Stimulated activated CD4-positive, alpha-beta T cell treated with anti-CD3 and anti-CD28 coated beads, Interleukin-15, amount 100 ng/mL, for 24 hours (primary cell): ENCODE measurements at places on chromosomes 7 and 10.

GRCh38 chr10:116589926-116590325, 833 bp upstream of the PNLIPRP1 start:
- DNase-seq, result no peak

GRCh38 chr7:138105221-138105620, 29.0 kb downstream of the AKR1D1 start:
- DNase-seq, result no peak

DNA sequence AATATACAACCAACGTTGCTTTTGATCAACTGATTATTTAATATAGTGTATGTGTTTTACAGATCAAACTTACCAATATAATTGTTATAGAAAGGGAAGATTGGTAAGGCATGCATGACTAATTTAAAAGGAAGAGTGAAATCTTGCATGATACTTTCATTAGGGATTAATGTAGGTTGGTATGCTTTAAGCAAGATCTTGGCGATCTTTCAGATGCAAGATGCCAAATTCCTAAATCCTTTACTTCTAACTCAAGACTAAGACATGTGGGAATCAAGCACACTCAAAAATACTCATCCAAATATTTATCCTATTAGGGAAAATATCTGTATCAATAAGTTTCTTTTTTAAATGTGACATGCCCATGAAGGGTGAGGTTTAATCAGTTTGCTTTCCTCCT, 321.4 kb upstream of the MEOX2 start:
- no peak for DNase-seq

- DNase-seq, result no peak
Observed at GRCh38 chr10:52542906-52543305, 228.8 kb downstream of the DKK1 start.

GRCh38 chr10:9137368-9137767, 1082.9 kb downstream of the GATA3 start:
- peak; percentile 13 for DNase-seq

DNA sequence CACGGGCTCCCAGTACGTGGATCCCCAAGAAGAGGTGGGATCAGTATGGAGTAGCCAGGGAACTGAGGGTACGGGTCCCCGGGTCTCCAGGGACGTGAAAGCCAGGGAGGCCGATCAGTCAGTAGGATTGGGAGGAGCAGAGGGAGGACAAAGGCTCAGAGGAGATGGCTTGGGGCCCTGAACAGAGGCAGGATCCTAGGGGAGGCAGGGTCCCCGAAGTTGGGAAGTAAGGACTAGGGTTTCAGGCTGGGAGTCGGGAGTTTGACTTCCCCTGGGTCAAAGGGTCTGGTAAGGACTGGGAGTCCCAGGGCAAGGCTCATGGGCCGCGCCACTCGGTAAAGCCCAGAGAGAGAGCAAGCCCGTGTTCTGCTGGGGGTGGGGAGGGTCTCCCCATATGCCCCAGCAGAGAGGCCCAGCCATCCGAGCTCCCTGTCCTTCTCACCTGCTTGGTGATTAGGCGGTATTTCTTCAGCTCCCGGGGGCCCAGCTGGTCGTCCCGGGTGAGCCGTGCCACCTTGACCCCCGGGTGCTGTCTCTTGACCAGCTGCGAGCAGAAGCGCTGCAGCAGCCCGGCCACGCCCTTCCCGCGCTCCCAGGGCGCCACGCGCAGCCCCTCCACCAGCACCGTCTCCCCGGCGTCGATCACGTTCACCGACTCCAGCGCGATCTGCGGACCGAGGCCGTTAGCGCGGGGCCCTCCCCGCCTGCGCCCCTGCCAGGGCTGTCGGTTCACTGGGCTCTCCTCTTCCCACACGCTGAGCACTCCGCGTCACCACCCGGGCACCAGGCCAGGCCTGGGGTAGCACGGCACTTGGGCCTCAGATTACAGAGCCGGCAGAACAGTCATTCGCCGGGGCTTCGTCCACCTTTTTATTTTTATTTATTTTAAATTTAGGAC, 7.0 kb downstream of the NAT16 start:
- peak; percentile 51 for DNase-seq

- no peak for DNase-seq
Observed at GRCh38 chr10:96366508-96366907, 7.7 kb upstream of the OPALIN start.

DNA sequence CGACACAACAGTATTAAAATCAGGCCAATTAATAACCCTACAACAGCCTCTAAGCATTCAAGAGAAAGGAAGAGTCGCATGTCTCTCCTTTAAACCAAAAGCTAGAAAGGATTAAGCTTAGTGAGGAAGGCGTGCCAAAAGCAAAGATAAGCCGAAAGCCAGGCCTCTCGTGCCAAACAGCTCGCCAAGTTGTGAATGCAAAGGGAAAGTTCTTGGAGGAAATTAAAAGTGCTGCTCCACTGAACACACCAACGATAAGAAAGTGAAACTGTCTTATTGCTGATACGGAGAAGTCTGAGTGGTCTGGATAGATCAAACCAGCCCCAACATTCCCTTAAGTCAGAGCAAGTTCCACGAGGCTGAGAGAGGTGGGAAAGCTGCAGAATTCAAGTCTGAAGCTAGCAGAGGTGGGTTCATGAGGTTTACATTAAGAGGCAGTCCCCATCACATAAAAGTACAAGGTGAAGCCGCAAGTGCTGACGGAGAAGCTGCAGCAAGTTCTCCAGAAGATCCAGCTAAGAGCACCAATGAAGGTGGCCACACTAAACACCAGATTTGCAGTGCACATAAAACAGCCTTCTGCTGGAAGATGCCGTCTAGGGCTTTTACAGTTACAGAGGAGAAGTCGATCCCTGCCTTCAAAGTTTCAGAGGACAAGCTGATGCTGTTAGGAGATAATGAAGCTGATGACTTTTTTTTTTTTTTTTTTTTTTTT, 194.8 kb downstream of the MAD1L1 start:
- DNase-seq, result peak; percentile 15

DNA sequence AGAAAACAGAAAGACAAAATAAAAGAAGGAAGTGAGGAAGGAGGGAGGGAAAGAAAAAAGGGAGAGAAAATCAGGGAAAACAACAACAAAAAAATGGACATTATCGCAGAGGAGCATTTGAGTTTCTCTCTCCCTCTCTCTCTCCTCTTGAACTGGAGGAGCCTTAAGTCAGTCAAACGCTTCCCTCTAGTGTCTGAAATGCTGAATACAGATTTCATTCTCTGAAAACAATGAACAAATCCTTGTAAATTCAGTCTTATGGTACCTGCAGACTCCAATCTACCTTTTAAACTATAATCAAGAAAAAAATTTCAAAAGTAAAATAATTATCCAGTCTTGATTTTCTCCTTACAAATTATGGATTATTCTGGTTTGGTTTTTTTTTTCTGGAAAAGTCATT, 89.2 kb upstream of the PFKP start:
- DNase-seq, result no peak

GRCh38 chr7:120586571-120586970, 271.4 kb downstream of the TSPAN12 start:
- no peak for DNase-seq

DNA sequence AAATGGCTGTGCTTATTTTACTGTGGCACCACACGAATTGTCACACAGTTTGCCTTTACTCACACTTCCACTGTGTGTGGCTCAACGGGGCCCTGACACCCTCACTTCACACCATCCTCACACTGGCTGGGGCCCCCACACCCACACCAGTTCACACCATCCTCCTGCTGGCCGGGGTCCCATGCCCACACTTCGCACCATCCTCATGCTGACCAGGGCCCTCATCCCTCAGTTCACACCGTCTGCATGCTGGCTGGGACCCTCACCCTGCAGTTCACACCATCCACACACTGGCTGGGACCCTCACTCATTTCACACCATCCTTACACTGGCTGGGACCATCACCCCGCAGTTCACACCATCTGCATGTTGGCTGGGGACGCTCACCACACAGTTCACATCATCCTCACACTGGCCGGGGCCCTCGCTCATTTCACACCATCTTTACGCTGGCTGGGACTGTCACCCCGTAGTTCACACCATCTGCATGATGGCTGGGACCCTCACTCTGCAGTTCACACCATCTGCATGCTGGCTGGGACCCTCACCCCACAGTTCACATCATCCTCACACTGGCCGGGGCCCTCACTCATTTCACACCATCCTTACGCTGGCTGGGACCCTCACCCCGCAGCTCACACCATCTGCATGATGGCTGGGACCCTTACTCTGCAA, 36.0 kb downstream of the BRI3 start:
- DNase-seq, result no peak

DNA sequence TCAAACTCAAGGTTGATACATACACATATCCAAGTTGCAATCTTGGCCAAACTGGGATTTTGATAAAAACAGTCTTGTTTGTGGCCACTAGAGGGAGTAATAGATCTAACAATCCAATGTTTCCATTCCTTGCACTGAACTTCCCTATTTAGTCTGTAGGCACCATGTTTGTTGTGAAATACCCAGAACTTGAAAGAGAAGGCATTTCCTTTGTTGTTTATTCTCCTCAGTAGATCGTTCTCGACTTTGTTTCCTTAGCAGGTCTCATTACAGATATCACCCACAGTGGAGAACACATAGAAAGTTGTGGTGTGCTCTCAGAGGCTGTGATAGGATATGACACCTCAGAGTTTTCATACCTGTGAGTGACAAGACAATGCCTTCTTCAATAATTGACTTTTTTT, 70.3 kb upstream of the MXI1 start:
- no peak for DNase-seq

DNA sequence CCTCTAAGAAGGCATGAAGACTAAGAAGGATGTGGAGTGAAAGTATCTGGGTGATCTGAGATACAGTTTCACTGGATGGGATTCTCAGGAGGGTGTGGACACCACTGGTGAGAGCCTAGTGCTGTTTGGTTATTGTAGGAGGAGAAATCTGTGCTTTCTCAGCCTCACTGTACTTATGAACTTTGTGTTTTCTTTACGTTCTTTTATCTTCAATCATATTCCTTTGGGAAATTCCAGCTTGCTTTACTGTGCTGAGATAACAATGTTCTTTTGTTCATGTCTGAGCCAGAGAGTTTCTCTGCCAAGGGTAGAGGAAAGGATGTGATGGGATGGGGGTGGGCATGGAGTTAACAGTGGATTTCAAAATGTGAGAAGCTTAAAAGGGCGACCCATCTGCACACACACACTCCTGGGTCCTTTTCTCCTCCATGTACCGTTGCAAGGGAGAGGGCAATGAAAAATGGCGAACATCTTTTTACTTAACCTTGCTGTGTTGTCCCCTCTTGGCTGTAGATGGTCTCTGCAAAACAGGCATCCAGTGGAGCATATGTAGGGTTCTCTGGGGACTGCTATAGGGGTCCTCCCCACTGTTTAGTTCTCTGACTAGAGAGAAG, 25.0 kb upstream of the TAX1BP1 start:
- no peak for DNase-seq

DNA sequence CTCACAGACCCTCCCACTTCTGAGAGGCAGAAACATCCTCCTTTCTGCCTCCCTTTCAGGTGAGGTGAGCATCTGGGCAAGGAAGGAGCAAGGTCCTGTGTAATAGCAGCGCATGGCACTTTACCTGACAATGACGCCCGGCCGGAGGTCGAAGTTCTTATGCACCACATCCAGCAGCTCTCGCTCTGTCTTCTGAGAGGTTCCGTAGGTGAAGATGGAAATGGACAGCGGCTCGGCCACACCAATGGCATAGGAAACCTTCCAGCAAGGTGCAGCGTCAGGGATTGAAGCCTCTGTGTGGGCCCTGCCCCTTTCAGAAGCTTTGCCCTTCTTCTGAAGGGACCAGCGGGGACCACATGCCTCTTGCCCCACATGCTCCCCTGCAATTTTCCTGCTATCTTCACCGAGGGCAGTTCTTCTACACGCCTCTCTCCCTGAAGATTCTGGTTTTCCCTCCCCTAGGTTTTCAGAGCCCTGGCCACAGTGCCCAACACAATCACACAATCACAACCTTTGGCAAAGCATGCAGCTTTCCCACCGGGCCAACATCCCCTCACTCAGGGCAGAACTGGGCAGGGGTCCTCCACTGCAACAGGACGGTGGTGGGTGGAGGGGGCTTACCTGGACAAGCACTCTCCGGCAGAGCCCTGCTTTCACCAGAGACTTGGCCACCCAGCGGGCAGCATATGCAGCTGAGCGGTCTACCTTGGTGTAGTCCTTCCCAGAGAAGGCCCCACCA, 14.9 kb downstream of the MAT1A start:
- no peak for DNase-seq

- no peak for DNase-seq
Observed at GRCh38 chr10:24390746-24391145, 181.8 kb downstream of the KIAA1217 start.

DNA sequence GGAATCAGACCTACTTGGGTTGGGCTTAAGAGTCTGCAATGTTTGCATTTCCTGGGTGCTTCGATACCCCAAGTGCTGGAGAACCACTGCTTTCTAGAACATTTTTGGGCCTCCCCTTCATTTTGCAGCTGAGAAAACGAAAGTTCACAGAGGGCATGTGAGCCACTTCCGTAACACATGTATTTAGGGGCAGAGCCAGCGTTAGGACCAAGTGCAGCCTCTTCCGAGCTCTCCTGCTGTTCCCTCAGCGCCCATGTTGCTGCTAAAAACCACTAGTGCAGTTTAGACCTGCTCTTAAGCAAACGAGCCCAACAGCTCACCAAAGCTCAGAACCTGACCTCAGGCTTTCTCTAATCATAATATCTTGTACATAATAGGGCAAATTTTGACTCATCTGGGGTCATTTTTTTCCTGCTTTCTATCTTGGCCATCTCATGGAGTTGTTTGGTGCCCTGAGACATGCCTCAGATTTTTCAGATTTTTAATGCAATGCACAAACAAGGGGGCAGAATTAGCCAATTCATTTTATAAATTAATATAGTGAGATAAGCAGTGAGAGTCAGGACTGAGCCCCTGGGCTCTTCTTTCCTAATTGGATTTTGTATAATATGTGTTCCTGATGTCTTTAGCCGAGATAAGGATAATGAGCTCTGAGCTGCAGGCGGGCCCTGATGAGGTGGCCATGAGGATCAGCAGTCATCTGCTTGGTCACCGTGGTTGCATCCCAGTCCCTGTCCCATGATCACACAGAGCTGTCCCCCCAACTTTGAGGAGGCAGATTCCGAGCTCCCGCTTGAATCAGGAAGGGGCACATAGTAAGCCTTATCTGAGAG, 12.9 kb downstream of the BAG3 start:
- DNase-seq, result peak; percentile 32

GRCh38 chr10:62230344-62231121, 38.1 kb downstream of the RTKN2 start:
- DNase-seq, result no peak

DNA sequence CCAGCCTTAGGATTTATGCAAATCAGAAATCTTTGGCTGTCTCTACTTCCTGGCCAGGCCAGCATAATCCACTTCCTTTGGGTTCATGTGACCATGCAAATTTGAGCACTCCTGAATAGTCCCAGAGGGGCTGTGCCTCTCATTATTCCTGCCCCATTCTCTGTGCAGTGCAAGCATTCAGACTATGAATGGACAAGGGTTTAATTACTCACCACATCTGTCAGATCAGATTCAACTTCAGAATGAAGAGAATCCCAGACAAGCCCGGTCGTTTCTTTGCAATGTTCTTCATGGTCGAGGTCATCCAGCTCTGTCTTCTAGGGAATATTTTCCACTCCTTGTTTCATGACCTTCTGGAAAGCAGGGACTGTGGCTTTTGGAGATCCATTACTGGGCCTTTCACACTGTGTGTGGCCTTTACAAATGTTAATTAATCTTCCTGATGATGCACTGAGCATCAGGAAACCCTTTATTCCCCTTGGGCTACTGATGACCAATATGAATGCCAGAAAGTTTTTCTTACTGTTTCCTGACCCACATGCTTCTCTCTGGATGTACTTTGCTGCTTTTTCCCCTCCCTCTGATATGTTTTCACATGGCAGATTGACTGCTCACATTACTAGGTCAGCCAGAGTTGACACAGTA, 217.6 kb upstream of the TCF7L2 start:
- DNase-seq, result no peak
